ENCODE measurements at places on chromosomes 5 and 9.

- DNase-seq, result no peak
These were observed 49.5 kb downstream of the AGXT2 start for GRCh38 chr5:34998058-34998789.

DNA sequence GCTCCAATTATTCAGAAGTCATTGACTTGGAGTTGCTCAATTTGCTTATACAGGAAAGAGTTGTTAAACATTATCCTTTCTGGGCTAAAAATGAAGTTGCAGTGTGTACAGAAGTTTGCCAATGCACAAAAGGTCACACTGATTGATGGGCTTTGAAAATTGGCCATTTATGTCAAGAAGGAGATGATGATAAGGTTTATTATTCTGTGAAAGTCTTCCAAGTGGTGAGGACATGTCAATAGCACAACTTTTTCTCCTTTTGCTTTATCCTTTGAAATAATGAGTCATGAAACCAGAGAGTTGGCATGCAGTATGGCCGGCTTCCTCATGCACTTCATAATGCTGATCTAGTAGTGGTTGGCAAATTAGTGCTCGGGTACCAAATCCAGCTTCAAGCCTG, 848.5 kb upstream of the WWC1 start:
- DNase-seq, result no peak

- DNase-seq, result no peak
These were observed 435.7 kb downstream of the PLK2 start for GRCh38 chr5:58024151-58024550.

DNA sequence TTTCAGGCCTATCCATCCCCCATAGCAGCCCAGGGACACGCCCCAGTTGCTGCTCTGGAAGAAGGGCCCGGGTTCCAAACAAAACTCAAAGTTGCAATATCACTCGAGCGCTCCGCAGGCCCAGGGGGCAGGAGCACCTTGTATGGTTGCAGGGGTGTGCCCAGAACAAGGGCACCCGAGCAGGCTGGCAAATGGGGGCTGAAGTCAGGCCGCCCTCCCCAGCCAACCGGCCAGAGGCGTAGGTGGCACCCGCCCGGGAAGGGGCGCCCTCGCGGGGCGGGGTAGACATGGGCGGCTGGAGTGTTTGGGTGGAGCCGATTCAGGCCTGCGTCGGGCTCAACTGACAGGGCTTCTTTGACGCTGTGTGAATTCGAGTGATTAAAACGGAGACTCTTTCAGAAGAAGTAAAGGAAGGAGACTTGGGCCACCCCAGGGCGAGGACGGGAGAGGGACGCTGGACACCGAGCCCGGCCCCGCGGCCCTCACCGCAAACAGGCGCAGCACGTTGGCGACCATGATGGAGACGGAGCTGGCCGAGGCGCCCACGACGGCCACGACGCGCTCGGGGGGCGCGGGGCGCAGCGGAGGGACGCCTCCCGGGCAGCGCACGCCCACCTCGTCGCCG, 1.1 kb downstream of the GRM6 start:
- no peak for DNase-seq

- no peak for DNase-seq
These were observed 212.9 kb downstream of the ARRDC3 start for GRCh38 chr5:91170266-91170665.

DNA sequence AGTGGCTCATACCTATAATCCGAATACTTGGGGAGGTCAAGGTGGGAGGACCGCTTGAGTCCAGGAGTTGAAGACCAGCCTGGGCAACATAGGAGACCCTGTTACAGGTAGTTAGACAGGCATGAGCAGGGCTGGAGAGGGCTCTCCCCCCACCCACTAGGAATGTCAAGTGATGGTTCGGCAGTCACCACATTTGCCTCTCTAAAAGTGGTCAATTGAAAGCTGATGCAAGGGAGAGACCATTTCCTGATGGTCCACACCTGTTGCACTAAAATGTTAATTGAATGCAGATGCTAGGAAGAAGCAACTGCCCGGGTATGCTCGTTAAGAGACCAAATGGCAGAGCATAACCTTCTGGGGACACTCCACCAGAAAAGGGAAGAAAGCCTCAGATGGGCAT, 82.7 kb downstream of the SFXN1 start:
- DNase-seq, result no peak

GRCh38 chr5:71770381-71770780, 51.3 kb downstream of the CARTPT start:
- no peak for DNase-seq

GRCh38 chr5:33120671-33121070, 320.1 kb upstream of the TARS1 start:
- DNase-seq, result no peak

GRCh38 chr5:141878711-141879425, 658 bp upstream of the PCDH1 start:
- DNase-seq, result peak; percentile 59

- peak; percentile 34 for DNase-seq
These were observed 92.7 kb downstream of the DAB2IP start for GRCh38 chr9:121744002-121744686.

GRCh38 chr5:6774721-6775204, 61.5 kb downstream of the TENT4A start:
- no peak for DNase-seq

- no peak for DNase-seq
These were observed 91.1 kb downstream of the NR6A1 start for GRCh38 chr9:124680049-124680448.
